NCI-H187 (cell line): ENCODE measurements at places on chromosomes 2 and 18.

DNA sequence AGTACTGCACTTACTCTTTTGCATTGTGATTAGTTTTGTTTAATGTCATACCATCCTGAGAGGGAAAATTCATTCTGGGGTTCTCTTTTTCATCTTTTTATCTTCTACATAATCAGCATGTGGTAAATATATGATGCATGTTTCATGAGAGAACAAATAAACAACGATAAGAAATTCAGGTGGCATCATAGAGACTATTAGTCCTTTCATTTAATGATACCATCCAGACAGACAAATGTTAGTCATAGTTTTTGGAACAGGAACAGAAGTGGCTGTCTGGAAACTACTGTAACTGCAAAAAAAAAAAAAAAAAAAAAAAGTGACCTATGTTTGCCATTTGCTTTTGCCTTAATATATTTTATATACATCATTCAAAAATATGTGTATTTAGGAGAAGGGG, 761.0 kb downstream of the EPHA4 start:
- DNase-seq = no peak

DNA sequence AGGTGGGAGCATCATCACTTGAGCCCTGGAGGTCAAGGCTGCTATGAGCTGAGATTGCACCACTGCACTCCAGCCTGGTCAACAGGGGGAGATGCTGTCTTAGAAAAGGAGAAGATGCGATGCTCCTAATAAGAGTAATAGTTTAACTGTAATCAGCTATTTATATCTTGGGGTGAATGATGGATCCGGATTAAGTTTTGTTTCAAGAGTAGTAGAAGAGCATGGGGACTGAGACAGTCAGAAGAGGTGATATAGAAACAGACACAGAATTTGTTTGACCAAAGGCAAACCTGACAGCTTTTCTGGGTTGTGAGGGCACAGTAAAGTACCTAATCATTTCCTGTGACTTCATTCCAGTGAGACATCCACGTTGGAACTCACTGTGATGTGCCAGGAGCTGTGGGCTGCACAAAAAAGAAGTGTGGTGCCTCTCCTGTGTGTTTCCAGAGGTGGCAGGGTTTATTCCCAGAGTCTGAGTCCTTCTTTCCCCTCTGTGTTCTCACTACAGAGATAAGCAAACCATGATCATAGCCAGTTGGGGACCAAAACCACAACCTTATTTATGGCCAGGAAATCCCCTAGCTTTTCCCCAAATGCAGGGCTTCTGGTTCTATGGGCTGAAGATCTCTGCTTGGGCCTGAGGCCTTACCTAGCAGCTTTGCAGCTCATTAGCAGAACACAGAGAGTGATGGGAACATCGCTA, 113.7 kb downstream of the XRCC5 start:
- DNase-seq = no peak

DNA sequence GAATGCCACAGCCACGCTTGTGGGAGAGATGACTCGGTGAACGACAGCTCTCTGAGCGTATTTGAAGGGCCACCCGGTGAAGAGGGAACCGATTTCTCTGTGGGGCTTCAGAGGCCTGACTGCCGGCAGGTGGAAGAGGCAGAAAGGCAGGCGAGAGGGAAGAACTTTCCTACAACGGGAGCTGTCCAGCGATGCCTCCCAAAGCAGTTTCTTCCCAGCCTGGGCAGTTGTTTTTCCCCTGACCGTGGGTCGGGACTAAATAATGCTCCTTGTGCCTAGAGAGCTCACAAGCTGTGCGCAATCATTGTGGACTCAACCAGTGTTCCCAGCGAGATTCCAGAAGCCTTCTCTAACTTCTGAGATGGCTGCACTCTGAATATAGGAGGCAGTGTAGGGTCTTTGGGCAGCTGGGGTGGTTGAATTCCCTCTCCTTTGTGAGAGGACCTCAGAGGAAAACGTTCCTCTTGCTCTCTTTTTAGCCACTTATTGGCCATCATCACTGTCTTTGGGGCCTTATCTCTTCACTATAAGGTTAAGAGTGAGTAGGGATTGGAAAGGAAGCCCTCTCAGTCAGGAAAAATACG, 710 bp downstream of the SEC11C start:
- no peak for DNase-seq

- DNase-seq = no peak
These were observed 15.5 kb downstream of the CYP26B1 start for GRCh38 chr2:72131916-72132841.

- DNase-seq = no peak
These were observed 177.9 kb downstream of the PTH2R start for GRCh38 chr2:208584378-208584985.

DNA sequence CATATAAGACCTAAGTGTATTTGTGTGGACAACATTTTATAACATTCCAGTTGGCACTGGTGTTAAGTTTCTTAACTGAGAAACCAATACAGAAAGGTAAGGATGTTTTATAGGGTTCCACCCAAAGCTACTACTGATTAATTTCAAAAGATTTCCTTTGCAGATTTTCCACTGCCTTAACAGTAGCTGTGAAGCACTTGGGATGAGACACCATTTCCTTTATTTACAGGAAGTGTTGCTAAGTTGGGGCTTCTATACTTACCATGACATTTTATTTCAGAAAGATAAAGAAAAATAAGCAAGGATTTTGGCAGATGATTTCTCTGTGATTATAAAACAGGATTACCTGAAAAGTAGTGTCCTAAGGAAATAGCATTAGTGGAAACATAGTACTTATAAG, 234.3 kb downstream of the CALCRL start:
- no peak for DNase-seq

DNA sequence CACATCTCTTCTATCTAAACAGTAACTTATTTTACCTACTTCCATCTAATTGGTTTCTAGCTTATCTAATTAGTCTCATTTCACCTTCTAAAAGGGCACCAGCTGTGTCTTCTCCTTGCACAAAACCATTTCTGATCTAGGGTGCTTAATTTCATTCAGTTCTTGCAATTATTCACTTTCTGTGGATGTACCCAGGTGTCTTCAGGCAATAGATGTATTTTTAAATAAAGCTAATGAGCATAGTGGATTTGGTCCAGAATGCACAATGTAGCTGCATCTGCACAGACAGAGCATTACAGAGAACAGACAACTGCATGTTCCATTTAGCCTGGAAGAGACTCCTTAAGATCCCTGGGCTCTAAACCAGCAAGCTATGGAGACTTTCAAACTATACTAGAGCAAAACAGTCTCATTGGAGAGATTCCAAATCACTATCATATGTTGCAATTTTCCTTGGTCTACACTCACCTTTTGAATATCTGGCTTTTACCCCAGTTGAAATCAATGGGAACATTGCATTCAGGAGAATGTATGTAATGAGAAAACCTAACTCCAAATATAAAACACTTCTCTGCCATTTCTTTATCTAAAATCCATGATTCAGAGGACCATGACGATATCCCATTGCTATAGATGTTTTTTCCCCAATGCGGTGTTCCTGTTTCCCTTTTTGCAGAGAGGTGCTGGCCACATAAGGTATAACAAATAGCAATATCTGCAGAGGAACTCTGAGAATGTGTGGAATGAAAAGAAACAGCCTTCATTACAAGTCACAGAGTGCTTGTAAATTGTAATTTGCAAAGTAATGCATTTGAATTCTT, 3.5 kb upstream of the RFX8 start:
- no peak for DNase-seq

DNA sequence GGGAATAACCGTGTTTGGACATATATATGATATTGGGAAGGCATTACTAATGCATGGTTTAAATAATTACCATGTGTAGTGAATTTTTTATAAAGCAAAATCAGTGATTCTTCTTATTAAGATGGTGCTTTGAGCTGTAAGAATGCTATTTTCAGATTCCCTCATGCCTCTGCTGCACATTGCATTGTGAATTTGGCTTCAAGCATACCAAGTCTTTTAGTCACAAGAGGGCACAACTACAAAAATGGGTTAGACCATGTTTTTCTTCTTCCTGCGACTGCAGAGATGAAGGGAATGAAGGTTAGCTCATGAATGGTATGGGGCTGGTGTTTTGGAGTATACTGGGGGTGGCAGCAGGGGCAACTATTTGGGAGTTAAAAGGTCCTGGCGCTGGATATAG, 320.1 kb downstream of the SLC4A3 start:
- DNase-seq = no peak

DNA sequence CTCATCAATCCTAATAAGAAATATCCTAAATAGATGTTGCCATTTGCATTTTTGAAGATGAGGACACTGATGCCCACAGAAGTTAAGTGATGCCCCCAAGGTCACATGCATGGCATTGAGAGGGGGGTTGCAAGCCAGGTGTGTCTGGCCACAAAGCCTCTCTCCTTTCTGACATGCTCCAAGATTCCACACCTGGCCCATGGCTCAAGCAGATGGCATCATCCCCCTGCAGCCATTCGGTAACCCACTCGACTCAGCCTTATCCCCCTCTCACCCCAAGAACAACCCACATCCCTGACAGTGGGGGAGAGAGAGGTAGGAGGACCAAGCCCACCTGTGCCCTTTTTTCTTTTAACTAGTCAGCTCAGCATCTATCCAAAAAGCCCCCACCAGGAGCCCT, 16.5 kb upstream of the TEX51 start:
- DNase-seq = no peak

DNA sequence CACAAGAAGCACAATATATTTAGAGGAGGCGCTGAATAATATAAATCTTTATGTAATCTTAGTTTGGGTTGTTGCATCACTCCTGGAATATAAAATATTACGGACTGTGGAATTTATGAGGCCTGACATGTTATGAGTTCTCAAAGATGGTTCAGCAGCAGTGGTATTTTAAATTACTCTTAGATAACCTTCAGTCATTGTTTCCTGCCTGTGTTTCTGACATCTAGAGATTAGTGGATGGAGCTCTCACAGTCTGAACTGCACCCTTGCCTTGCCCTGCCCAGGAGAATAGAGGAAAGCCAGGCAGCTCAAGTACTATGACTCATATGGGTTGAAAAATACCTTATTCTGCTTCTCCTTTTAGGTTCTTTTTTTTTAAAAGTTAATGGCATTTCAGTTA, 70.0 kb downstream of the ACSL3 start:
- DNase-seq = no peak

GRCh38 chr2:137775529-137775928, 188.7 kb upstream of the HNMT start:
- DNase-seq = no peak

DNA sequence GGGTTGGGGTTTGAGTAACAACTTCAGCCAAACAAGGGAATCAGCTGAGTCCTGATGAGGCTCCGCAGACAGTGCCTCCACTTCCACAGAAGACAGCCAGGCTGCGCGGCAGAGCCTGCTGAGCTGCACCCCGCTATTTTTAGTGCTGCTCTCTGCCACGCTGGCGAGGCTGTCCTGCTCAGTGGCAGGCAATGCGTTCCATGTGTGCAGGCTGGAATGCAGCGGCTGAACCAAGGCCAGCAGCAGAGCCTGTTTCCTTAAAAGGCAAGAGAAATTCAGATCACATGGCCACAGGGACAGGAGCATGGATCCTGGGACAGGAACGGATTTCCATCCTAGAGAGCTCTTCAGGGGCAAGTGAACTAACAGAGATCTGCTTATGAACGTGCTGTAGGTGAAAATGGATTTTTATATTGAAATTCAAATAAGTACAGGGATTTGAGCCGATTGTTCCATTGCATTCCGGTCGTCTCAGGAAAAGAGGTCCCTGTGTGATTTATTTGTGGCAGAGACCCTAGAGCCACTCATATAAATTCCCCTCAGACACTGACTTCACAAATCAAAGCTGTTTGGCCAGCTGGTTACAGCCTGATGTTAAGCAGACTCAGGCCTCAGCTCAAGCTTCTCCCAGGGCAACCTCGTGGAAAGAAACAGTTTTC, 98.7 kb downstream of the COL6A3 start:
- no peak for DNase-seq

- DNase-seq = no peak
These were observed 37.9 kb upstream of the GPC1 start for GRCh38 chr2:240397542-240397916.
